Activated CD8-positive, alpha-beta memory T cell treated with anti-CD3 and anti-CD28 coated beads, Interleukin-2, amount 50 U/mL, for 4 hours (primary cell): ENCODE measurements at places on chromosomes 3 and 15.

GRCh38 chr3:152718810-152719209 lies 116.1 kb upstream of the P2RY1 start:
- no peak for DNase-seq

GRCh38 chr3:13425689-13426088 lies 5.6 kb upstream of the NUP210 start:
- no peak for DNase-seq

- no peak for DNase-seq
Observed at GRCh38 chr3:122665226-122665786, 15.3 kb upstream of the PARP14 start.

DNA sequence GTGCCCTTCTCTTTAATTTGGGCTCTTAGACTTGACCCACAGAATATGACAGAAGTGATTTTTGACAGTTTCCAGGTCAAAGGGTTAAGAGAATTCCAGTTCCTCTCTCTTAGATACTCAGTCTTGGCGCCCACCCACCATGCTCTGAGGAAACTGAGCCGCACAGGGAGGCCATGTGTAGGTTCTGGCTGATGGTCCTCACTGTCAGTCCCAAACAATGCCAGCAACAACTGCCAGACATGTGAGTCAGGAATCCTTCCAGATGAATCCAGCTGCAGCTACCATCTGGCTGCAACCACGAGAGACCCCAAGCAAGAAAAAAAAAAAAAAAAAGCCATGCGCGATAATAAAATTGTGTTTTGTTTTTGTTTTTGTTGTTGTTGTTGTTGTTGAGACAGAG lies 326.6 kb downstream of the MAGI1 start:
- DNase-seq, result no peak

DNA sequence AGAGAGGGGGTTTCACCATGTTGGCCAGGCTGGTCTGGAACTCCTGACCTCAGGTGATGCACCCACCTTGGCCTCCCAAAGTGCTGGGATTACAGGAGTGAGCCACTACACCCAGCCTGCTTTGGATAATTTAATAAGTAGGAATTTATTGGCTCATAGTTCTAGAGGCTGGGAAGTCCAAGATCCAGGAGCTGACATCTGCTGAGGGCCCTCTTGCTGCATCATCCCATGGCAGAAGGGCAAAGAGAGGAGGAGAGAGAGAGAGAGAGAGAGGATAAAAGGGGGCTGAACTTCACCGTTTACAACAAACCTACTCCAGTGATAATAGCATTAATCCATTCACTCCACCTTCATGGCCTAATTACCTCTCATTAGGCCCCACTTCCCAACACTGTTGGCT lies 62.0 kb upstream of the HES1 start:
- DNase-seq, result no peak

- no peak for DNase-seq
Observed at GRCh38 chr15:61018083-61018482, 211.0 kb downstream of the RORA start.

DNA sequence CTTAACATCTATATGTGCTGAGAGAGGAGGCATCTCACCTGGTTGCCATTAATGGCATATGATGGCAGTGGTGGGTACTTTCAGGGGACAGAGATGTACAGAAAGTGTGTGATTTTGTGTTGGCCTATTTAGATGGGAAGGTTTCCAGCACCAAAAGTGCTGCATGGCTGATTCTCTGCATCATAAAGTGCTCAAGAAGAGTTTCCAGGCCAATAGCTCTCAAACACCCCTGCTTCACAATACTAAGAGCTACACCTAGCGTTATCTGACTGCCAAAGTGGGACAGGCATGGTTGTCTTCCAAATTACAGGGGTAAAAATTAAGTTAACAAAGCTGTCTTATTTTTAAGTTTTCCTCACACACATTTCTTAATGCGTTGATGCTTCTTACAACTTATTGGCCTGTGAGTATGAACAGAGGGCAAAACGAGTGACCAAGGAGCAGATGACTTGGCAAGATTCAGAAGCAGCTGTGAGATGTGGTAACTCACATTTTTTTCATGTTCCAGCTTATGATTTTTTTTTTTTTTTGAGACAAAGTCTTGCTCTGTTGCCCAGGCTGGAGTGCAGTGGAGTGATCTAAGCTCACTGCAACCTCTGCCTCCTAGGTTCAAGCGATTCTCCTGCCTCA lies 41.4 kb upstream of the VEPH1 start:
- DNase-seq, result no peak

DNA sequence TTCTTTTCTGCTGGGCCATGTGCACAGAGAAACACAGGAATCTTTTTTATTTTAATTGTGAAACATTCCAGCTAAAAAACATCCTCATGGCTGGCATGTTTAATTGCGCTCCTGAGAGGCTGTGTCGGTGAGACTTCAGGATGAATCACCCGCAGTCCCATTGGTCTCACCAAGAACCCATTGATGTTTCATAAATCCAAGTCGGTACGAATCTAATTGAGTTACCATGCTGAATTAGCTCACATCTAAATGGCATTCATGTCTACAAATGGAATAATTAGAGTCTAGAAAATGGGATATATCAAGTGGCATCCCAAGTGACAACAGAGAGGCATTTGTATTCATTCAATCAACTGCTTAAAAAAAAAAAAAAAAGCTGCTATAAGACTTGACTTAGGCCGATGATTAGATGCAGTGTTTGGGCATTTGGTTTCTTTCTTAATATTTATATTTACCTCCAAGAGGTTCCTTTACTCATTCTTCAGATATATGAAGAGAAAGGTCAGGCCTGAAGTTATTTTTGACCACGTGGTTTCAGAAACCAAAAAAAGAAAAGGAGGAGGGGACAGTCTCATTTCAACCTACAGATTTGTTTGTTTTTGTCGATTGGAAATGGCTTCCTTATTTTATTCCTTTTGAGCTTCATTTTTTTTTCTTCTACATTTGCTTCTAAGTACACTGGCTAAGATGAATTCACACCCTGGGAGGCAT lies 79.1 kb upstream of the FOXB1 start:
- DNase-seq, result no peak

GRCh38 chr3:108862865-108863798 lies 40.5 kb downstream of the TRAT1 start:
- DNase-seq, result no peak

DNA sequence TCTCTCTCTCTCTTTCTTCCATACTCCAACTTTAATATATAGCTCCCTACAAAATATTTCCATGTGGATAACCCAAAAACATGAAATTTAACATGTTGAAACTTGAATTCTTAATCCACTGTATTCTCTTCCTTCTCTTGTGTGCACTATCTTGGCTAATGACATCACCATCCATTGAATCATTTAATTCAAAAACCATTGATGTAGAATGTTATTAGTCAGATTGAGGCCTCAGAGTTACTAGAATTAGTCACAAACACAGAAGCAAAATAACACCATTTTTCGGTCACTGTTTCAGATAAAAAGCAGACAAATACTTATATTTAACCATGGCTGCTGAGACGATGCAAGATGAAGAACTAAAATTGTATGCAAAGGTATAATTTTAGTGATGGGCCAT lies 256.9 kb upstream of the LRRC3B start:
- DNase-seq, result no peak

DNA sequence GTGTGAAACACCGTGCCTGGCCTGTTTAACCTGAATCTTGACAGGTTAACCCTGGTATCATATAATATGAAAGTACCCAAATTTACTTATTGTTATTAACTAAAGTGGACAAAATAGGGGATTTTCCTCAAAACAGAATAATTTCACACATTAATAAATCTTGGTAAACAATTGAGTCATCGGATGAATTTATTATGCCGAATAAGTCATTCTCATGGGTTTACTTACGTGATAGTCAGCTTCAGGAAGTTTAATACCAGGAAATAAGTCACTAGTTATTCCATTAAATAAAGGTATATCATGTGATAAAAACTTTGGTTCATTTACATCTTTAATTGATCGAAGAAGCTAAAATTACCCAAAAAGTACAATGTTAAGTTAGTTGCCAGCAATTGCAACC lies 99.7 kb downstream of the DNAH12 start:
- no peak for DNase-seq

- DNase-seq, result no peak
Observed at GRCh38 chr15:61389334-61390028, 160.4 kb upstream of the RORA start.

DNA sequence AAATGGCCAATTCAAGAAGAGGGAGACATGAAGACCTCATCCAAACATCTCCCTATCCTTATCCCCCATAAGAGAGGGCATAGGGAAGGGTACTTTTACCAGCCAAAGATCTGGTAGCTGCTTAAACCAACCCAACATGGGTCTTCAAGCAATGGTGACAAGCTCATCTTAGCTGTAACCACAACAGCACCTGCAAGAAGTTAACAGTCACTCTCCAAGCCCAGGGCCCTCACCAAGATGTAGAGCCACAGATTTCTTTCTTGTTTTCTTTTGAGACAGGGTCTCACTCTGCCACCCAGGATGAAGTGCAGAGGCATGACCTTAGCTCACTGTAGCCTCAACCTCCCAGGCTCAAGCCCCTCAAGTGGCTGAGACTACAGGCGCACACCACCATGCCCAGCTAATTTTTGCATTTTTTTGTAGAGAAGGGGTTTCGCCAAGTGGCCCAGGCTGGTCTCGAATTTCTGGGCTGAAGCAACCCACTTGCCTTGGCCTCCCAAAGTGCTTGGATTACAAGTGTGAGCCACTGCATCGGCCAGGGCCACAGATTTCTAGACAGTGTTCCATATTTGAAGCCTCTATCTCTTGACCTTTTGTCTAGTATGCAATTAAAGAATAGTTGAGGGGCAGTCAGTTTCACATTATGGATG lies 57.1 kb downstream of the DHX30 start:
- DNase-seq, result no peak

- DNase-seq, result no peak
Observed at GRCh38 chr3:10683106-10683505, 132.9 kb upstream of the SLC6A11 start.

- DNase-seq, result no peak
Observed at GRCh38 chr15:63054985-63055384, 12.4 kb downstream of the TPM1 start.

DNA sequence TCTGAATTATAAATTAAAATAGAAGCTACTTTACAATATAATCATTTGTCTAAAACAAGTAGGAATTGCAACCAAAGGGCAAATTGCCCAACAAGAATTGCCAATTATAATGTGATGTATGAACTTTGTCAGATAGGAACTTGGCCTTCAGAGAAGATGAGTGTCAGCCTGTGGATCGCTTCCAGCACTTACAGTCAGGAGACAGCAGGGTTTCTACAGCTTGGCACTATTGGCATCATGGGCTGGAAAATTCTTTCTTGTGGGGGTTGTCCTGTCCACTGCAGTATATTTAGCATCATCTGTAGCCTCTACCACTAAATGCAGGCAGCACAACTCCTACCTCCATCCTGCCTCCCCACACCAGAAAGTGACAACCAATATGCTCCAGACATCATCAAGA lies 48.1 kb upstream of the CRBN start:
- no peak for DNase-seq

GRCh38 chr15:59321000-59321689 lies 51.5 kb downstream of the MYO1E start:
- no peak for DNase-seq

DNA sequence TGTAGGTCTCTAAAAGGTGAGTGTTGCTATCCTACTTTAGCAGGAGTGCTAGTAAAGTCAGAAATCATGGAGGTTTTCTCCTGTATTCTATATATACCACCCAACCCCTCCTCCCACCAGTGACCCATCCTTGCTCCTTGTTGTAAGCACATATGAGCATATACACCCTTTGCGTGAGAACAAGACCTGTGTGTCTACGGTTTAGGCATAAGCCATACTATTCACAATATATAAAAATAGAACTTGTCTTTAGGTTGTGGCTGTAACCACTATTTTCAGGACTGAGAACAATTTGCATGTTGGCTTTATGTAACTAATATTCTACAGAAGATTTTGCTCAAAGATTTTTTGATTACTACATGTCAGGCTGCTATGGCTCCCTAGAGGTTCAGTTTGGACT lies 59.1 kb upstream of the TOP2B start:
- DNase-seq, result no peak

DNA sequence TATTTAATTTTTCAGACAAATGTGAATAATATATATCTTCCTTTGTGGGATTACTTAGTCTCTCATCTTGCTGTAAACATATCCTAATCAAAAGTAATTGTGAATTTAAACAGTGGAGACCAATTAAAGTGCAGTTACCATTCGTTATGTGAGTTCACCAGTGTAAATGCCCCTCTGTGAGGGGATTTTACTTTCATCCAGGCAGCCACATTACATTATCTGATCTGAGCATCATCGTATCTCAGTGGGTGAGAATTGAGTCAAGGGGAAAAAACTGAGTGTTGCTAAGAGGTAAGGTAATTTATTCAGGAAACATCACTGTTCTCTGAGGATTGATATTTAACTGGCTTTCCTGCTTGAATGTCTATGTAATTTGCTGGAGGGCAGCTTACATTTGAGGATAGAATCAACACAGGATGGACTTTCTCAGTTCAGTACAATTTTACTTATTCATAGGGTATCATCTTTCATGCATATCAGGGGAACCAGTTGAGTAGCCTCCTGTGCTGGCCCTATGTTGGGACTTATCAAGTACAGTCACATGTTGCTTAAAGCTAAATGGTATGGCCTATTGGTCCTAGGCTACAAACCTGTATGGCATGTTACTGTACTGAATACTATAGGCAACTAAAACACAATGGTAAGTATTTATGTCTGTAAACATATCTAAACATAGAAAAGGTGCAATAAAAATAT lies 219.7 kb downstream of the CD47 start:
- DNase-seq, result no peak

- no peak for DNase-seq
Observed at GRCh38 chr3:194272861-194273742, 78.0 kb downstream of the CPN2 start.

DNA sequence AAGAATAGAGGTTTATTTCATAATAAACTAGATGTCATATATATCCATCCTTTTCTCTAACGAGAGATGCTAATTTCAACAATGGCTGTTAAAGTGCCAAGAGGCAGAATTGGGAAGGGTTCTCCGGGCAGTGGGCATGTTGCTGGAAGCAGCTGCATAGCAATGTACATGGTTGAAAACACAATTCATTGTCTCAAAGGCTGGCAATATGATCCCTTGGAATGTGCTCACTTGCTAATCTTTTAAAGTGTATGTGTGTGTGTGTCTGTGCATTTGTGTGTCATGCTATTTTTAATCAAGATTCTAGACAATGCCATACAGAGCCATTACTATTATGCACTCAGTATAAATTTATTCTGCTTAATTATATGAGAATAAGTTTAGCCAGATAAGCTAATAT lies 1020.3 kb downstream of the NAALADL2 start:
- DNase-seq, result no peak

- no peak for DNase-seq
Observed at GRCh38 chr15:80991421-80991820, 1.8 kb upstream of the MESD start.

DNA sequence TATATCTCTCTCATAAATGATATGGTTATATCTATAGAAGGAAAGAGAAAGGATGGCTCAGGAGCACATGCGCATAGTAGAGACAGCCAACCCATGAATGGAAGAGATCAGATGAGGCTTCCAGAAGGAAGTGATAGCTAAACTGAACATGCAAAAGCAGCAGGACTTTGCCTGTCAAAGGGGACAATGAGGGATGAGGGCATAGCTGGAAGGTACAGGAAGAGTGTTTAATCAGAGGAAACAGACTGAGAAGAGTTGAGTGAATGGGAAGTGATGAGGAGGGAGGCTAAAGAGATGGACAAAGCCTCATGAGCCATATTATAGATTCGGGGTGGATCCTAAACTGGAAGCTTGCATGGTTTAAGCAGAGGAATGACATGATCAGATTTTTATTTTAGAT lies 26.5 kb upstream of the VEPH1 start:
- no peak for DNase-seq
